CD4-positive, alpha-beta T cell treated with Interleukin-1 beta for 1 hour (primary cell): ENCODE measurements at places on chromosomes 7 and 10.

- no peak for DNase-seq
These were observed 14.1 kb upstream of the MYPN start for GRCh38 chr10:68095153-68095552.

- DNase-seq = no peak
These were observed 651.1 kb downstream of the SORCS1 start for GRCh38 chr10:106513352-106513771.

DNA sequence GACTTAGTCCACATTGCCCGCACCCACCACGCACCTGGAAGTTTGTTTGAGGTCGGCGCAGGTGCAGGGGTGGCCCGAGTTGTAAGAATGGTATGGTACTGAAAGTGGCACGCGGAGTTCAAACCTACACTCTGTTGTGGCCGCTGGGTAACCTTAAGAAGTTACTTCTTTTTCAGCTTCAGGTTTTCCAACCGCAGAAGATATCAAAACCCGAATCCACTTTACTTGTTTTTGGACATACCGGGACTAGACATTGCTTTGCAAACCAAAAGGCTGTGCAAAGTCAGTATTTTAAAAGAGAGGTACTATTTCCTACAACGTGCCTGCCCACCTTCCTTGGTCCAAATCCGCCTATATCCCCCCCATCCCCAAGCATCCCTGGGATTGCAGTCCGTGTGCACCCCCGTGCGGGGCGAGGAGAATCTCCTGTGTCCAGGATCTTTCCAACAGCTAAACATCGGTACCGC, 1.0 kb downstream of the IGFBP3 start:
- DNase-seq = no peak

DNA sequence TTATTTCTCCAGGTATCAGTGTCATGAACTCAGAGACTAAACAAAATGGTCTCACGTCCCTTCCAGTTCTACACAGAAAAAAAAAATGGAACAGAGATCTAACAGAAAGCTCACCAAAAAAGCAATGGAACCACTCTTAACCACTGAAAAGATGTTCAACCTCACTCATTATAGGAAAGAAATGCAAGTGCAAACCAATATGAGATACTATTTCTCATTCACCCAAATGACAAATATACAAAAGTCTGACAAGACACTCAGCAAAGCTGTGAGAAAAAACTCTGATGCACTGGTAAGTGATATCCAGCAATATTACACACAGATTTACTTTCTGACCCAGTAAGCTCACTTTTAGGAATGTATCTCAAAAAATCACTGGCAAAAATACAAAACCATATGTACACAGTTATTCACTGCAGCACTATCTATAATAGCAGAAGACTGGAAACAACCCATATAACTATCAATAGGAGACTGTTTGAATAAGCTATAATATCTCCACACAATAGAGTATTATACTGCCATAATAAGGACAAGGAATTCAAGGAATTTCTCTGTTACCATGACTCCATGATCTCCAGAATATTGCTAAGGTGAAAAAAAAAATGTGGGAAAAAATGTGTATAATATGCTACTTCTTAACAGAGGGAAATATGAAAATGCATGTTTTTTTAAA, 36.6 kb downstream of the ABI1 start:
- no peak for DNase-seq

DNA sequence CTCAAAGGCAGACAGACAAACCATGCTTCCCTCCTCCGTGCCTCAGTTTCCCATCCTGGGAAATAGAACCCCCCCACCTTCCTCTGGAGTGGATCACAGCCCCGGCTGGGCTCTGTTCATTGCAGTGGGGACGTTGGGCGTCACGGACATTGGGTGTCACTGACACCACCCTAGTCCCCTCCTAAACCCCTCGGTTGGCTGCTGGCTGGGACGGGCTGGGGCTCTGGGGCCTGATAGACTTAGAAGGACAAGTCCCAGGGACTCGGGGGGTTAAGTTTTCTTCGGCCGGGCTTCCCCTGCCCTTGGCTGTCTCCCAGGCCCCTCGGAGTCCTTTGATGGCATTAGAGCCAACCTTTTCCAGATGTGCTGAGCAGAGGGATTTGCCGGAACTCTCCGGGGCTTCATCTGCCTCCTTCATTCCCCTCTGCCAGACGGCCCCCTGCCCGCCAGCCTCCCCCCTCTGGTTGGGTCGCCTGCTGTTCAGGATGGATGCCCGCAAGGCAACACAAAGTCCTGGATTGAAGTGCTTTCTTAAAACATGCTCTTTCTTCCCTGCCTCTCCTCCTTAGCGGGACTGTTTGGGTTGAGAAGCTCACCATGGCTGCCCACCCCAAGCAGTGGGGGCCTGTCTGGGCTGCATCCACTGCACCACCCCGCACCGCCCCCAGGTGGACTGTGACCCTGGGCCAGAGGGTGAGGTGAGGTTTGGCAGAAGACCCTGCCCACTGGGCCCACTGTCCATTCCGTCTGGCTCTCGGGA, 73.0 kb downstream of the COL26A1 start:
- DNase-seq = no peak

GRCh38 chr7:33650828-33651227, 254.5 kb upstream of the BMPER start:
- DNase-seq = no peak

DNA sequence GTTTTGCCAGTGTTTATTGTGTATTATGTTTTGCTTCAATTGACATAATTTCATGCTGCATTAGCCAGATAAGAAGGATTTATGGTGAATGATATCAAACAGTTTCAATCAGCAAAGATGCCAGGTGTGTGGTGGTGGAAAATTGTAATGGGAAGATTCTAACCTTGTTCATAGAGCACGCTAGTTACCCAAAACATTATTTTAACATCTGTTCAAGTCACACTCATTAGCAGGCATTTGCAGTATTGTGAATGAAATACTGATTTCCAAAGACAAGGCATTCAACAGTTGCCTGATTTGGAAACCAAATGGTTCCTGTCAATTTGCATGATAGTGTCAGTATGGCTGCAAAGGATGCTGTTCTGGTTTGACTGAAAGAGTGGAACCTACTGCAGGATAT, 129.7 kb downstream of the EPC1 start:
- no peak for DNase-seq

- DNase-seq = no peak
These were observed 25.6 kb downstream of the SCD start for GRCh38 chr10:100372415-100373297.

GRCh38 chr7:127824682-127825081, 172.7 kb downstream of the SND1 start:
- no peak for DNase-seq

GRCh38 chr10:132186488-132187429, at the start of gene DPYSL4:
Gene DPYSL4 (plus strand): TSS chr10:132186948. CDS start chr10:132187064, 116 bp downstream.
- DNase-seq = no peak

DNA sequence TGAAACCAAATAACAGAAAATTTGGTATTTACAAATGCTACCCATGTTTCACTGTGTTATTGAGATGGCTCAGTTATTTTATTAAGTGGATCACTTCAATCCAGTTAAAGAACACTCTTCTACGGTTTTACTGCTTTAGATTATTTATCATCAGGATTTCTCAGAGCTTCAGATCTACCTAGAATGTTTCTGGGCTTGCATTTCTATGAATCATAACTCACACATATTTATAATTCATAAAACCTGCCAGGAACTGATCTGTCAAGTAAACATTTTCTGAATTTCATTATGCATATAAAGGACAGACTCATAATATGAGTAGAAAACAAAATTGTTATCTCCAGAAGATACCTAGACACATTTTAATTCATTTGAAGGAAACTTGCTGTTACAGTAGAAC, 1172.3 kb upstream of the LRRTM3 start:
- no peak for DNase-seq

DNA sequence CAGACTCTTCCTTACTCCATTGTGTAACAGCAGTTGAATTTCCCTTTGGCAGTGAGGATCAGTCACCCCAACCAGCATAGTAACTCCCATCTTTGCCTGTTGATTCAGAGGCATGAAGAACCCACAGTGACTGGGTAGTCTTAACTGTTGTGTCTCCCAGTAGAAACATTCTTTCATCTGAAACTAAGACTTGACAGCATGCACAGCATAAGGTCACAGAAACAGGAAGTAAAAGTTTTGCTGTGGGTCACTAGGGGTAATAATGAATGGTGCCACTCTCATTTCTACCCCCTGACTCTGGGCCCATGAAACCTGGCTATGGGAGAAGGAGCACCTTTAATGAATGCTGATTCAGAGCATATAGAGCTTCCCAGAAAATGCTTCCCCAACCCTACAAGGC, 8.3 kb upstream of the FRMPD2 start:
- DNase-seq = no peak

GRCh38 chr7:97118306-97118917, 914 bp downstream of the SDHAF3 start:
- DNase-seq = no peak

DNA sequence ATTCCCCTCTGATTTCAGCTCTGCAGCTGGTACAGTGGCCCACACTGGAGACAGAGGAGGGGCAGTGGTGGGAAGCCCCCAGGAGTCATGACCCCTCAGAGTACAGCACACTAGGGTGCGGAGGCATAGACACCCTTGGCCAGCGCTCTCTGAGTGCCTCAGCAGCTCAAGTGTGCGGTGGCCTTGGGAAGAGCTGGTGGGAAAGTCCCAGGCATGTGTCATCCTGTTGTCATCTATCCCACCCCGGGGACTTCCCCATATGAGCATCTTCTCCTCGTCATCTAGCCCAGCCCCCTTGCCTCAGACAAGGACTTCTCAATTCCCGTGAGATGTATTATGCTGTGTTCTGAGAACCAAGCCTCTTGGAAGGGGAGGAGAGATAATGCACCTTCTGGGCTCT, 15.6 kb upstream of the PPIF start:
- peak; percentile 88 for DNase-seq

GRCh38 chr10:114265392-114266053, 26.5 kb downstream of the VWA2 start:
- DNase-seq = no peak

GRCh38 chr10:14822879-14823755, 14.7 kb downstream of the CDNF start:
- DNase-seq = peak; percentile 51
